Calu3 (cell line): ENCODE measurements at places on chromosomes 7 and 10. TPM values are rescaled to one million over a fixed set of nuclear protein-coding genes. Genes with fewer than 3 reads are reported as not detected.

The TMEM72 gene
- not detected in 2 replicates for total RNA-seq

GRCh38 chr7:79951415-79951814 is 183.2 kb upstream of the GNAI1 start:
- DNase-seq = no peak

- DNase-seq = no peak
Measured at GRCh38 chr7:106246902-106247711, 37.7 kb downstream of the NAMPT start.

DNA sequence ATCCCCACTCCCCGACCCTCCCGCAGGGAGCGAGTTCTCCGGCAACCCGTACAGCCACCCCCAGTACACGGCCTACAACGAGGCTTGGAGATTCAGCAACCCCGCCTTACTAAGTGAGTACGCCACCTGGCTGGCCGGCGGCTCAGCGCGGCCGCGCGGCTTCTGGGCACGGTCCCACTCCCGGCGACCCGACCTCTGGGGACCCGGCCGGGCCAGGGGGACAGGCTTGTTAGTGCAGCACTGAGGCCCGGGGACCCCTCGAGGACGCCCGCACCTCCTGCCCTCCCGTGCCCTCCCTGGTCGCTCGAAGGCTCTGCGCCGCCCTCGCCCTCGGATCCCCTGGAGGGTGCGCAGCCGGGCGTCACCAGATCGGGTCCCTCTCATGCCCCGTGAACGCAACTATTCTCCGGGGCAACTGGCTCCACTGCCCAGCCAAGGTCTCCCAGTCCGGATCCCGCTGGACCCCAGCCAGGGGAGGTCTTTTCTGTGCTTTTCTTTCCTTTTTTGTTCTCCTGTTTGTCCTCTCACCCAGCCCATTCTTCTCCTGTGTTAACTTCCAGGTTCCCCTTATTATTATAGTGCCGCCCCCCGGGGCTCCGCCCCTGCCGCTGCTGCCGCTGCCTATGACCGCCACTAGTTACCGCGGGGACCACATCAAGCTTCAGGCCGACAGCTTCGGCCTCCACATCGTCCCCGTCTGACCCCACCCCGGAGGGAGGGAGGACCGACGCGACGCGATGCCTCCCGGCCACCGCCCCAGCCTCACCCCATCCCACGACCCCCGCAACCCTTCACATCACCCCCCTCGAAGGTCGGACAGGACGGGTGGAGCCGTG is 81.8 kb downstream of the PAX2 start:
- peak; percentile 37 for DNase-seq

- no peak for DNase-seq
Measured at GRCh38 chr10:99975942-99976809, 33.6 kb downstream of the DNMBP start.

GRCh38 chr7:957418-958220 is 3.1 kb upstream of the ADAP1 start:
- DNase-seq = peak; percentile 45

The CUEDC2 gene
- 38.1 and 43.8 TPM in 2 replicates for total RNA-seq

DNA sequence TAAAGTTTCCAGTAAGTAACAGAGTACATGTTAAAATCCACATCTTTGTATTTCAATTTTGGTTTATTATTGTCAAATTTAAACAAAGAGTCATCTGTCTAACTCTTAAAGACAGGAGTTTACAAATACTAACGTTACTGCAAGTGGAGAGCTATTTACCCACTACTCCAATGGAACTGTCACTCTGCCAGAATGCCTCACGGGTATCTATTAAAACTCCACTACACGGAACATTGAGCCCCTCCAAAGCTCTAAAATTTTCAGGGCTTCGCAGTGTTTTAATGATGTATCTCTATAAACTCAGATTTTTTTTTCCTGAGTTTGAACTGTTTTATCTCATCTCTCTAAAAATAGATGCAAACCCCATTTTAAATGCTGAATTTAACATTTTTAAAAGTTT is 388.7 kb upstream of the SEMA3A start:
- no peak for DNase-seq

- no peak for DNase-seq
Measured at GRCh38 chr7:101379302-101379701, 16.6 kb downstream of the COL26A1 start.

GRCh38 chr7:51253157-51253556 is 63.5 kb downstream of the COBL start:
- DNase-seq = peak; percentile 49

DNA sequence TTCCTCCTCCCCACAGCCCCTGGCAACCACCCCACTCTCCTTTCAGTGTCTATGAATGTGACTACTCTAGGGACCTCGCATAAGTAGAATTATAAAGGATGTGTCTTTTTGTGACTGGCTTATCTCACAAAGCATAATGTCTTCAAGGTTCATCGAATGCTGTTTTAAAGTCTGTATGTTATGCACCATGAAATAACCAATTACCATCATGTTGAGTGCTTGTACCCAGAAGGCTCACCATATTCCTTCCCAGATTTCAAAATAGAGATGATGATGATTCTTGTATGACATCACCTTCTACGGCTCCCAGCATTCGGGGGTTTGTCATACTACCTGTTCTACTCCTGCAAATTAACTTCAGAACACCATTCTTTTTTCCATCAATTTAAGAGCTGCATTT is 11.9 kb downstream of the PKD1L1 start:
- no peak for DNase-seq

GRCh38 chr10:123582084-123582989 is 83.8 kb upstream of the GPR26 start:
- DNase-seq = peak; percentile 77

DNA sequence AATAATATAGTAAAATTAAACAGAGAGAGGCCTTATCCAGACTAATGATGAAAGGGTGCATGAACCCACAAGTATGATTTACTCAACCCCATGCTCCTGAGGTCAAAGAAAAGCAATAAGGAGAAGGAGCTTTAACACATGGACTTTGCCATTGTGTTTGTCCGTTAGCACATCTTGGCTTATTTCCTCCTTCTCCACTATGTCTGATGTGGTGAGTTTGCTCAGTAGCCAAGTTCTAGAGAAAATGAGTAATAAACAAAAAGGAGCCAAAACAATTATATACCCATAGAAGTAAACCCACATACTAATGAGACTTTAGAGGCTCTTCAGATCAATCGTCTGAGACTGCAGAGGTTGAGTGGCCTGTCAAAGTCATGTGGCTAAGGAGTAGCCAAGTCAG is 26.1 kb upstream of the ADD3 start:
- no peak for DNase-seq

The MBLAC1 gene
- total RNA-seq = 1.2 TPM in 2 replicates

- DNase-seq = no peak
Measured at GRCh38 chr10:110706690-110707098, 62.6 kb downstream of the RBM20 start.

The GPRIN2 gene
- total RNA-seq = 9.5 and 12.8 TPM in 2 replicates

DNA sequence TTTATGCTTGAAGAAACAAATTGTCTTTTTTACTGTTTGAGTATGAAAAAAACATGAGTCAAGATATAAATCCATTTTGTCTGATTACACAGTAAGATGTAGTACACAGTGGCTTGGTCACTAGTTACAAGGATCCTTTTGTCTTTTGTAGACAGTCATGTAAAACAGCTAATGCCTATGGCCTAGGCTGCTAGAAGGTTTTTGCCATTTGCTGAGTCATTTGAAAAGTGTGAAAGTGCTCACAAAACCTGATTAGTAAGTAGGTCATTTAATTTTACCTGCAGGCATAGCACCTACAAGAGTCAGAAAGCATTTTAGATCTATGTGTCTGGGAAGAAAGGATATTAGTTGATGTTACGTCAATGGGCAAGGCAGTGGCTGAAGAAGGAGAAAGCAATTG is 819.4 kb downstream of the MAGI2 start:
- DNase-seq = peak; percentile 9

The TBX20 gene
- total RNA-seq = 3.3 and 3.4 TPM in 2 replicates

DNA sequence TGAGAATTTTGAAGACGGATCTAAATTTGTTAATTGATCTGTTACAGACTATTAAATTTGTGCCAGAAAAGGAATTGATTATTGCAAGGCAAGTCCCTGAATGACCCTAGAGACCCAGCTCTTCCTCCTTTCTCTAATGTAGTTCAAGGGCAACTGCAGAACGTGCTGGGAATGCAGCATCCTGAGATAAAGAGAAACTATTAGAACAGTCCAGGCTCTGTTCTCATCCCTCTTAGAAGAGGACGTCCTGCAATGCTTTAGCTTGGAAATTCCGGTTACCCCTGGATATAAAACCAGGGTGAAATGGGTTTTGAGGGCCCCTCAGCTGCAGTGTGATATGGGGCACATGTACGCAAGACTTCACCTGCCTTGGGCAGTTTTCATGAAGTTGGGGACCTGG is 67.3 kb downstream of the PTN start:
- DNase-seq = no peak

DNA sequence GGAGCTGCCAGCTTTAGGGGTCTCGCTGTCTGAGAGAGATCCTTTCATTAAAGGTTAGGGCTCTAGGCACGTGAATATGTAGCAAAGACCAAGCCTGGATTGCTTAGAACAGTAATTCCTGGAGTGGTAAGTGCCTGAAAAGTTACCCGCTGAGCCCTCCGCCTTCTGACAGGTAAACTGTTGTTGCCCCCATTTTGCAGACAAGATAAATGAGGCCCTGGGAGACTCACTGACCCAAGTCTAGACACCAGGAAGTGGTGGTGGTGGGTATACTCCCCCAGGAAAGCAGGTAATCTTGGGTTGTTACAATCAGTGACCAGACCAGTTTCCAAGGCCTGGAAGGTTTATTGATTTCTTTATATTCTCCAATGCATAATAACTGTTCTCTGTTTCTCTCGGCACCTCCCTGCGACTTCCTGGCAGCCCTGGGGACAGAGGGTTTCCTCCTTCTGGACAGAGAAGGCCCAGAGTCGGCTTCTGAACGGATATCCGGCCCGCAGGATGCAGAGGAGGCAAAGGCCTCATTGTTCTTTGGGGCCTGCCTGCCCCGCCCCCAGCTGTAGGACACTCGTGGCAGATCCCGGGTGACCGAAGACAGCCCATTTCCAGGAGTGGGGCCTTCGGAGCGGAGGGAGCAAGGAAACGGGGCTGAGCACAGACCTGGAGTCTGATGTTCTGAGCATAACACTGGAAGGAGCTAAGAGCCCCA is 1.3 kb upstream of the GRK5 start:
- DNase-seq = peak; percentile 72

DNA sequence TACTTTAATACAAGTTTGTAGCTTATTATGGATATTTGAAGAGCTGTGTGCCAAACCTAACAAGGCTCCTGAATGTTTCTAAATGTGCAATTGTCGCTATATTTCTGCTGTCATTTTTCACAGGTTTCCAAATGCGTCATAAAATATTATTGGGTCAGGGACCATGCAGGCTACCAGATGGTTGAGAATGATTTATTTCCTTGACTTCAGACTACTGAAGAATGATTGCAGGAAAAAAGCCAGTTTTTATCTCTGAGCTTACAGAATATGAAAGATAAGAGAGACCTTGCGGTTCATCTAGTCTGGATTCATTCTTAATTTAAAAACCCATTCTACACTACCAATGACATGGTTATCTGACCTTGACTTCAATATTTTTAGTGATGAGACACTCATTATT is 55.2 kb downstream of the TSPAN12 start:
- no peak for DNase-seq

GRCh38 chr10:3735175-3735574 is 49.8 kb downstream of the KLF6 start:
- no peak for DNase-seq

GRCh38 chr10:96688789-96689188 is 31.5 kb downstream of the PIK3AP1 start:
- no peak for DNase-seq

- no peak for DNase-seq
Measured at GRCh38 chr10:30063099-30063498, 3.7 kb upstream of the JCAD start.

The SLC26A4 gene
- total RNA-seq = 0.09 TPM in 1 of 2 replicates, not detected in the other

DNA sequence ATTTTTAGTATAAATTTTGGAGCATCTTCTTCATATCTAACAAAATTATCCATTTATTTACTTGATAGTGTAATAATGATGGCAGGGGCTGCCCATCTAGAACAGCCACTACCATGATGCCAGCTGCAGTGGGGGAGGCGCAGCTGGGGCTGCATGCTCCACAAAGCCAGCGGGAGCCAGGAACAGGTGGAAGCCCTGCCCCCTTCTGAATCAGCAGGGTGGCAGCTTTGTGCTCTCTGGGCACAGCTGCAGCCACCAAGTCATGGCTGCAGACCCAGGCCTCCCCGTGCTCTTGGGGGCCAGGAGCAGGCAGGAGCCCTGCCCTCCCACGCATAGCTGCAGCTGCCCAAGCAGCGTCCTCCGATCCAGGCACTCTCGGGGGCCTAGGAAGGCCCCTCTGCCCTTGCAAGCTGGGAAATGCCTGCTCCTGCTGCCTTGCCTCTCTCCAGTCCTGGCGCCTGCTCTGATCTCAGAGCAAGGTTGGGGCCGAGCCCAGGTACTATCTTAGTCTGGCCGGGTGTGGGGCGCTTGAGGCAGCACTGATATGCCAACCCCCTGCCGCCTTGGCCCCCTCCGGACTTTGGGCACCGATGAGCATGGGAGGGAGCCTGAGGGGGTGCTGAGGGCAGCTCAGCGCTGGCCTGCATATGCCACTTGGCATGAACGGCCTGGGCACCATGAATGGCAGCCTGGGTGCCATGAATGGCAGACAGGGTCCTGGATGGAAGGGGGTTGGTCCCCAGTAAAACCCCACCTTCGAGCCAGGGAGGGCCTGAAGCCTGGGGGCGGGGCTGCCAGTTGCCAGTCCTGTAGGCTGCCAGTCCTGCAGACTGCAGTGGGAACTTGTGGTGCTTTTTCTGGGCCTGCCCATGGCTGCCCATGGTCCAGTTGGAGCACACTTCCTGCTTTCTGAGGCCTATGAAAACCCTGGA is 1110.8 kb upstream of the POT1 start:
- no peak for DNase-seq

GRCh38 chr10:101567165-101568006 is 20.7 kb downstream of the POLL start:
- DNase-seq = no peak

- no peak for DNase-seq
Measured at GRCh38 chr10:71547312-71547711, 150.6 kb downstream of the CDH23 start.

GRCh38 chr7:1113548-1113885 is 25.6 kb downstream of the GPER1 start:
- DNase-seq = no peak

The VIPR2 gene
- not detected in 2 replicates for total RNA-seq

The MRPS24 gene
- 164 and 182 TPM in 2 replicates for total RNA-seq

The CUZD1 gene
- total RNA-seq = 0.93 and 1.5 TPM in 2 replicates

The OGDHL gene
- total RNA-seq = 0.24 and 1.0 TPM in 2 replicates

The DOCK1 gene
- total RNA-seq = 29.1 and 34.2 TPM in 2 replicates

- DNase-seq = no peak
Measured at GRCh38 chr7:73427902-73428787, 5.4 kb upstream of the FZD9 start.

The TFEC gene
- total RNA-seq = not detected in 2 replicates

DNA sequence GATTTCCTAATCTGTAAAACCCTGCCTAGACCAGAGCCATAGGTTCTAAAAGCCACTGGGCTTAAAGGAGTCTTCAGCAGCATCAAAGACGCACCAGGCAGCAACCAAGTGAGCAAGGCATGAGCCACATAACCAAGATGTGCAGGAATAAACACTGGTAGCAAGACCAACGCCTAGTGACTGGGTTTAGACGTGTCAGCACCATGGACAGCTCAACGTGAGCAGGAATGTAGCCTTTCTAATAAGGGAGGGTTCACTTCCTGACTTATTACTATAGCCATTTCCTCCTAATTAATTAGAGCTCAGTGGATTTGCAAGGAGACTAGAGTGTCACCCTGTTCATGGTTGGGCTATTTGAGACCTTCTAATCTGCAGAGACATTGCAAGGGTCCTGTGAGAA is 223.7 kb downstream of the LHFPL3 start:
- DNase-seq = peak; percentile 34
